ENCODE measurements at places on chromosomes 7 and 10.

- DNase-seq: peak; percentile 2
These were observed 114.9 kb downstream of the HDAC9 start for GRCh38 chr7:18610331-18610948.

DNA sequence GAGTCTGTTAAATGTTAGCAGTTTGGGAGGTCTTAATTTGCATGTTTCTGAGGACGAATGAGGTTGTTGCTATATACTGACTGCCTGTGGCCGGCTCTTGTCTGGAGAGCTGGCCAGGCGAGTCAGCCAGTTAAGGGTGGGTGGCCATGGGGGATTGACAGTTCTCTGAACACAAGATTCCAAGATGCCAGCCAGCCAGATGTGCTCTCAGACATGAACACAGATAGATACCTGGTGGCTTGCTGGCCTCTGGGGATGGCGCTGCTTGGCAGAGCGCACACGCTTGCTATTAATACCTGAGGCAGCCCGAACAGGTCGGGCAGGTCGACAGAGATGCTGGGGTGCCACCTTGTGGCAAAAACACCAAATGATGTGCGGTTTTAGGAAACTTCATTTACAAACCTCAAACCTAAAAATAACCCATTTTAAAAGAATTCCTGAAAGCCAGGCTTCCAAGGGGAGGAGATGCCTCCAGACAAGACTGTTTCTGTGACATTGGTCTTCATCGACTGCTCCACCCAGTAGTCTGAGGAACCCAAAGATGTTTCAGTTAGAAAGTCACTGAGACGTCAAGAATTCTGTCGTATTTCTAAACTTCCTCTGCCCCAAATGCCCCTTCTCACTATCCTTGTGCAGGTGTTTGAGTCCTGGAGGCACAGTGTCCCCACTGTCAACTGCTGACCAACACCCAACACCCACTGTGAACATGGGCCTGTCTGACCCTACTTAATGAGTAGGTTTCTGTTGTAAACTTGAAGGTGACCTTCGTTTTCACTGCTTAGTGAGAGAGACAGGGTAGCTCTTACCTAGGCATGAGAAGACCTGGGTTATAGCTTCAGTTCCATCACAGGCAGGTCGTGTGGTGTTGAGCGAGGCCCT, 123.4 kb downstream of the NT5C2 start:
- peak; percentile 72 for DNase-seq

DNA sequence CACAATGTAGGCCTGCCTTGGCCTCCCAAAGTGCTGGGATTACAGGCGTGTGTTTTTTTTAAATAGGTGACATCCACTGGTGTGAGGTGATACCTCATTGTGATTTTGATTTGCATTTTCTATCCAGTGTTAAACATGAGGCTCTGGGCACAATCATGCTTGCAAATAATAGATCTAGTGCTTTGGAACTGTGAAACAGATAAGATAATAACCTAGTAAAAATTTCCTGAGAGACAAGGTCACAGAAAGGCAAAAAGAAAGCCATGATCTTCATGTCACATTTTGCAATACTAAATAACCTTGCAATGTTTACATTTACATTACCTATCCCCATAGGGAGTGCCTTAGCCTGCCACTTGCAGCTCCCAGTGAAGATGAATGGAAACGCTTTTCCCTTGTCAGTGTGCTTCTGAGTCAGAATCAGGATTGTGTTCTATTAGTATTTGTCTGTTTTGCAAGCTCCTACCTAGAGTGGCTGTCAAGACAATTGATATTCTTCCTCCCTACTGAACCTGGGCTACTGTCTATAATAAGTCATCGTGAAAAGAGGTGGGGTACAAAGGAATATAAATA, 256.5 kb downstream of the PHTF2 start:
- DNase-seq: no peak

GRCh38 chr7:16675277-16675676, 29.3 kb downstream of the BZW2 start:
- no peak for DNase-seq

GRCh38 chr10:88027570-88027969, 164.1 kb downstream of the PTEN start:
- no peak for DNase-seq

DNA sequence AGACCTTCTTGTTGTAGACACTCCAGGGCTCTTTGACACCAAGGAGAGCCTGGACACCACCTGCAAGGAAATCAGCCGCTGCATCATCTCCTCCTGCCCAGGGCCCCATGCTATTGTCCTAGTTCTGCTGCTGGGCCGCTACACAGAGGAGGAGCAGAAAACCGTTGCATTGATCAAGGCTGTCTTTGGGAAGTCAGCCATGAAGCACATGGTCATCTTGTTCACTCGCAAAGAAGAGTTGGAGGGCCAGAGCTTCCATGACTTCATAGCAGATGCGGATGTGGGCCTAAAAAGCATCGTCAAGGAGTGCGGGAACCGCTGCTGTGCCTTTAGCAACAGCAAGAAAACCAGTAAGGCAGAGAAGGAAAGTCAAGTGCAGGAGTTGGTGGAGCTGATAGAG, 5.5 kb downstream of the GIMAP7 start:
- DNase-seq: peak; percentile 57

DNA sequence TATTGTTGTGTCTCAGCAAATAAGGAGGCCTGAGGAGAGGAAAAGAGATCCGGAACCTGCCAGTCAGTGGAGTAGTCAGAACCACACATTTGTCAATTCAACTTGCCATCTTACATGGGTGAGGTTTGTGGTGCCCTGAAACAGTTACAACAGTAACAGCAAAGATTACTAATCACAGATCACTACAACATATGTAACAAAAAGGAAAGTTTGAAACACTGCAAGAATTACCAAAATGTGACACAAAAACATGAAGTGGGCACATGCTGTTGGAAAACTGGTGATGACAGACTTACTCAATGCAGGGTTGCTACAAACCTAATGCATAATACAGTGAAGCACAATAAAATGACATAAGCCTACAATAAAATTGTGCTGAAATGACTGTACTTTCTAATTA, 89.4 kb downstream of the LRRN3 start:
- peak; percentile 1 for DNase-seq

GRCh38 chr7:7962851-7963250, 5.7 kb upstream of the GLCCI1 start:
- DNase-seq: no peak

GRCh38 chr7:15313361-15313760, 248.5 kb downstream of the AGMO start:
- no peak for DNase-seq

- DNase-seq: no peak
These were observed 297.0 kb downstream of the CCDC3 start for GRCh38 chr10:12704488-12704887.

- no peak for DNase-seq
These were observed 73.4 kb upstream of the SEPHS1 start for GRCh38 chr10:13421382-13421917.

DNA sequence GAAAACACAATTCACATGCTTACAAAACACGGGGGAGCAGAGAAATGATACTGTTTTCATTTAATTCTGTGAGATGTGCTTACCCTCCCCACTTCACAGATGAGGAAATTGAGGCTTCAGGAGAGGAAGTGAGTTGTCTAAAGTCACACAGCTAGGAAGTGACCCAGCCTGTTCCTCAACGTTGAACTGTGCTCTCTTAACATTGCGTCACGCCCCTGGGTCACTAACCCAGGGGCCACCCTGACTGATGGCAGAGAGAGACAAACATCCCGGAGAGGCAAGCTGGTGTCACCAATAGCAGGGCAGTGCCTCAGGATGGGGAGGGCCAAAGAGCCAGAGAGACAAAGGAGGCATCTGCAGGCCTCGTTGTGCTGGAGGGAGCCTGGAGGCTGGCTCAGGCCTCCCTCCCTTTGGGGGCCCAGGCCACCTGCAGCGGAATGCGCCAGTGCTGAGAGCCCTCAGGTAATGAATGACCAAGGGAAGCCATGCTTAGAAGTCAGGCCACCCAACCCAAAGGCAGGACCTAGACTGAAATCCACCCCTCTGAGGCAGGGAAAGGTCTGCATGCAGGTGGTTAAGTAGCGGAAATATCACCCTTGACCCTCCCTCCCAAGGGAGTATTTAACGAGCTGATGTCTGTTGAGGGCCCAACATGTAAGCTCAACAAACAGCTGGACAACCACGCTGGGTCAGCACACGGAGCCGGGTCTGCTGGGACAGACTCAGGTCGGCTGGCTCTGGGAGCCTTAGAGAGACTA, 81.3 kb downstream of the C10orf105 start:
- DNase-seq: no peak

- DNase-seq: peak; percentile 48
These were observed 29.3 kb downstream of the PIK3AP1 start for GRCh38 chr10:96690755-96691730.

DNA sequence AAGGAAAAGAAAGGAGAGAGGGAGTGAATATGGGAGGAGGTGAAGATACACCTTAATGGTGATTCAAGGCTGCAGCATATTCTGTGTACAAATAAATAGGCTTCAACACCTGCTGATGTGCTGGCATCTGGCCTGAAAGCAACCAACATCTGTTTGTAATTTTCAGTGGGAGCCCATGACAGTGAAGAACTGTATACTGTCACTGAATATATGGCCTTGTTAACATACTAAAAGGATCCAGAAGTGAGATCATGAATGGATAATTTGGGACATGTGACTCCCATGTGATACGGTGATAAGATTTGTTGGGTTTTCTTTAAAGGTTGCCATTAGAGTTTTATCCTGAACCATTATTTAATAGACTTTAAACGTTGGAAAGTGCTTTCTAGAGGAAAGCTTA, 459.3 kb downstream of the CNTNAP2 start:
- DNase-seq: no peak

GRCh38 chr10:103282961-103283360, 6.0 kb downstream of the INA start:
- no peak for DNase-seq

GRCh38 chr7:79953130-79953529, 181.5 kb upstream of the GNAI1 start:
- DNase-seq: no peak

GRCh38 chr10:126384269-126384873, 3.9 kb downstream of the ADAM12 start:
- DNase-seq: no peak

- no peak for DNase-seq
These were observed 907 bp upstream of the VPS50 start for GRCh38 chr7:93231259-93231658.

DNA sequence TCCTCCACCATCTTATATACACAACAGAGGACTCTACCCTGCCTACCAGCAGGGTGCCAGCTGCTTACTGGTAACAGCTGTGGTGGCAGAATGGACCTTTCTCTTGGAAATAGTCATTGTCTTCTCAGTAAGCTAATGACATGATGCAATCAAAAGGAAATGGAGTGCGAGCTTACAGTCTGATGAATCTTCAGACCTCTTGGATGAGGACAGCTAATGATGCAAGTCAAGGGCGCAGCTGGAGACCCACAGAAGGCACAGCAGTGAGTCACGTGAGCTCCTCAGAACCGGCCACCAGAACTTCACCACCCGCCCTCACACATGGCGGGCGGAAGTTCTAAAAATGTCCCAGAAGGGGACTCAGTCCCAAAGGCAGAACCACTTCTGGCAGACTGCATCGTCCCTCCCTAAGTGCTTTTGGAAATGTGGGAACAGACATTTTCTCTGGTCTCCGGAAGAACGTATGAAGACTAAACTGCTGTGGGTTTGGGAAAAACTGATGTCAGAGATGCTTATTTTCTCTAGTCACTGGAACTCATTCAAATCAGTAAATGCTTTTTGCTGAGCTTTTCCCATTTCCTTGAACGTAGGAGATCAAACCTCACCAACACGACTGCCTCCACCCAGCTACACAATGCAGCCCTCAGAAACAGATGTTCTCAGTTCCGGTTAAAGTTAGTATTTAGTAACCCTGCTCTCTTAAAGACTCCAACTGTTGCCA, 96.4 kb downstream of the FAS start:
- DNase-seq: peak; percentile 34

DNA sequence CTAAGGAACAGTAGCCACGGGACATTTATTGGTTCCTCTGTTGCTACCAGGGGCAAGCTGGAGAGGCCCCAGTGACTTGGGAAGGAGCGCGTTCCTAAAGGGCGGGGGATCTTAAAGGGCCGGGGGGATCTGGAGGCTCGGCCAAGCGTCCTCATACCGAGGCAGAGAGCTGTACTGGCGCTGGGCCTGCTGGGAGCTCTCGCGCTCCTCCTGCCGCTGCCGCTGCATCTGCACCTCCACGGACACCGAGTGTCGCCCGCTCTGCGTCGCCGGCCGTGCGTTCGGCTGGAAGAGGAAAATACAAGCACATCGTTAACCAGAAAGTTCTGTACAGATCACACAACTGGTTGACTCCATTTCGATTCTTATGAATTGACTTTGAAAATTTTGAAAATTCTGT, 695.6 kb downstream of the PARD3 start:
- DNase-seq: no peak

DNA sequence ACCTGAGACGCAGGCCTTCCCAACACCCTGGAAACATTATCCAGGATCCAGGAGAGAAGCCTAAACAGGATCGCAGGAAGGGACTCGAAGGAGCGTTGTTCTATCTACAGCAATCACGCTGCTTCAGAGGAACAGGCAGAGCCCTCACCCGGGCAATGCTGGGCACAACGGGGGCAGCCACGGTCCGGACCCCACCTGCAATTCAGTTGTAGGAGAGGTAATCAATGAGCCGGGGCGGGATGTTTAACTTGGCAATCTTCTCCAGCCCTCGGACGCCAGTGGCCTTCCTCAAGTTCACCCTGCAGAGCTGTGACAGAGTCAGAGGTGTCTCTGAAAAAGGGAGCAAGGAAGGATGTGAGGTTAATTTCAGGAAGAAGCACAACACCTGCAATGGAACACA, 25.9 kb downstream of the ASB13 start:
- DNase-seq: no peak

DNA sequence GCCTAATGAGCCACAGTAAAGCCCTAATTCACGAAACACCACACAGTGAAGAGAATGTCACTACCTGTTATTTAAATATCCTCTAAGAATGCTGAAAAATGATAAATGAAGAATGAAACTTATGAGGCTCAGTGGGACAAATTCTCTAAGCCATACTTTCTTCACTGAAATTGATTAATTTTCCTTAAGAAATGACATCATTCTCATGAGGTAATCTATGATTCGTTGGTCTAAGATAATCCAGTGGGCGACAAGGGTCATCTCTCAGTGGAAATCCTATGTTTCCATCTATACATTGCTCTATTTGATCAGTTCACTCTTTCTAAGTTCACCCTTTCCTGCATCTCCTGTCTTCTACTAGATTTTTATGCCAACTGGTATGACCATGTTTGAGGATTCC, 330.4 kb upstream of the ANKRD30A start:
- DNase-seq: no peak

All from activated CD4-positive, alpha-beta T cell treated with anti-CD3 and anti-CD28 coated beads, Interleukin-2, Interleukin-6, amounts not matched to agents 100 ng/mL and 50 ng/mL, durations not matched to agents 16 hours and 8 hours (primary cell).